ENCODE measurements at places on chromosomes 1 and 21.
A peak's percentile ranks its signal among the peaks of the same experiment; 100 is the strongest.

DNA sequence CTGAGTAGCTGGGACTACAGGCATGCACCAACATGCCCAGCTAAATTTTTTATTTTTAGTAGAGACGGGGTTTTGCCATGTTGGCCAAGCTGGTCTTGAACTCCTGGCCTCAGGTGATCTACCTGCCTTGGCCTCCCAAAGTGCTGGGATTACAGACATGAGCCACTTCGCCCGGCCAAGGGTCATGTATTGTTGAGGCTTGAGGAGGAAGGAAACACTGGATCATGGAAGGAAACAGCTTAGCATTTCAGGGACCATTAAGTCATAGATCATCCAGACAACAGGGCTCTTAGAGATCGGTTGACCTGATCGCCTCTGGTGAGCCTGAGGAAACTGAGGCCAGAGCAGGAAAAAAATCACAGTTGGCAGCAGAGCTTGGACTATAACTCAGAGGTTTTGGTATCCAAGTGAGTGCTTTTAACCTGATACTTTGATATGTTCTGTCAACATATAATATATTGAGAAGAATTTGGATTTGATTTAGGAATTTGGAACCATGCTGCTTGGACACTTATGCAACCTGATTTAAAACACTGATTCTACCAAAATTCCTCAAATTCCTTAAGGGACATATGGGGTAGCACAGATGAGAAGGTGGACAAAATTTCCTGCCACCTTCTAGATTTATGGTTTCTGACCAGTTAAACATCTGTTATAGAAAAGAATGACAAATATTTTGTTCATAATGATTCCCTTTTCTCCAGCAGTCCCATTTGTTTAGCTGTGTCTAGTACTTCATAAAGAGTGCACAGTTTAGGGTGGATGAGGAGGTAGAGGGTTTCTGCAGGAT, 13.1 kb upstream of the BMP8A start:
- peak; percentile 42 for DNase-seq

- DNase-seq = peak; percentile 60
Observed at GRCh38 chr1:23521588-23521987, 9.4 kb downstream of the E2F2 start.

- no peak for DNase-seq
Observed at GRCh38 chr1:32848354-32849063, 22.2 kb downstream of the FNDC5 start.

DNA sequence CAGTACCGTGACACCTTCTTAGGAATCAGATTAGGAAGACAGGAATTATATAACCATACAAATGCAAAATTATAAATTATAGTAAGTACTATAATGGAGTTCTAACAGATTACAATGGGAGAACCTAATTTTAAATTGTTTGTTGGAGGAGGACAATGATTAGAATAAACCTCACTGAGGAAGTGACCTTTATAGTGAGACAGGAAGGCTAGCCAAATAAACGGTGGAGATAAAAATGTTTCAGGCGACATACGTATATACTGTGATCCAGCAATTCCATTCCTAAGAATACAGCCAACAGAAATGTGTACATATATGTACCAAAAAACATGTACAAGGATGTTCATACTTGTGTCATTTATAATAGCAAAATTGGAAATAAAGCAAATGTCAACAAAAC, 15.2 kb downstream of the SYNJ1 start:
- no peak for DNase-seq

DNA sequence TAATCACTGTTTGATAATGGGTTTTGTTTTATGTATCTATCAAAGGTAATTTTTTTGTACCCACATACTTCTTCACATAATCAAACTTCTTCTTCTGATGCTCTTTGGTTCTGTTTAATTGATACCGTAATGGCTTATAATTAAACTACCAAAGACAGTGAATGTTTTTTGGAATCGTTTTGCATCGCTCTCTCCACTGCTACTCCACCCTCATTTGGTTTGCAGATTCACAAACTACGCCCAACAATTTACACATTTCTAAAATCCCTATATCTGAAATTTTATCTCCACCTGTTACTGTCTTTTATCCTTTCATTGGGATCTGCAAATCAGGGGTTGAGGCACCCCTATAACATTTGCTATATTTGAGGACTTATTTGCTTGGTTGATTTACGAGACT, 319.6 kb downstream of the RWDD3 start:
- DNase-seq = no peak

- DNase-seq = no peak
Observed at GRCh38 chr1:8643542-8644536, 173.6 kb downstream of the RERE start.

GRCh38 chr1:218848009-218848408, 325.7 kb upstream of the LYPLAL1 start:
- DNase-seq = no peak

DNA sequence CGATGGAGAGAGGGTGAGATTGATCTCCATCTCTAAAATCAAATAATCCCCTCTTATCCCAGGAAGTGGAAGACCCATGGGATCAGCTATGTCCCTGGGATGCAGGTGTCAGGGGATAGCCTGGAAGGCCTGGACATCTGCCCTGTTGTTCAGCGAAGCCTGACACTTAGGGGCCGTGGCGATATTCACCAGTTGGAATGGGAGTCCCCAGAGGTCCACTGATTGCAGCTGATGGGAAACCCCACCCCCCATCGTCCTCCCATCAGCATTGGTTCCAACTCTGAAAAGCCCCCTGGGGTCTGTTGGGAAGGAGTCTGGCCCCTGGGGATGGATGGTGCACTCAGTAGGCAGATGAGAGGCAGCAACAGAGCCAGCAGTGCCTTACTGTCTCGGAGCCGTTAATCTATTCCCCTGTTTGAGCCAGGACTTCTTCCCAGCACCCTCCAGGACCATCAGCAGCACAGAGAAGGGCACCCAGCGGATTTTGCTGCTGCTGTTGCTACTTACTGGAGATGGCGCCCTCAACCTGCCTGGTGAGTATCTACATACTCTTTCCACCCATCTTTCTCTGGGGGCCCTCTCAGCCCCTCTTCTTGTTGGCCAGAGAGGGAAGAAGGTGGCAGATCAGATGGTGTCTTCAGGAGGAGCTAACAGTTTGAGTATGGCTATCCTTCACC, 13.4 kb downstream of the CATSPER4 start:
- DNase-seq = no peak

All from SJCRH30 (cell line).